ENCODE measurements at places on chromosomes 12 and 14.

- DNase-seq: no peak
Observed at GRCh38 chr12:76219806-76220205, 128.4 kb downstream of the BBS10 start.

GRCh38 chr12:132154341-132154761, 10.1 kb downstream of the NOC4L start:
- DNase-seq: no peak

- DNase-seq: no peak
Observed at GRCh38 chr12:93316623-93316971, 61.1 kb upstream of the NUDT4 start.

- no peak for DNase-seq
Observed at GRCh38 chr14:77238356-77238755, 32.6 kb downstream of the NGB start.

DNA sequence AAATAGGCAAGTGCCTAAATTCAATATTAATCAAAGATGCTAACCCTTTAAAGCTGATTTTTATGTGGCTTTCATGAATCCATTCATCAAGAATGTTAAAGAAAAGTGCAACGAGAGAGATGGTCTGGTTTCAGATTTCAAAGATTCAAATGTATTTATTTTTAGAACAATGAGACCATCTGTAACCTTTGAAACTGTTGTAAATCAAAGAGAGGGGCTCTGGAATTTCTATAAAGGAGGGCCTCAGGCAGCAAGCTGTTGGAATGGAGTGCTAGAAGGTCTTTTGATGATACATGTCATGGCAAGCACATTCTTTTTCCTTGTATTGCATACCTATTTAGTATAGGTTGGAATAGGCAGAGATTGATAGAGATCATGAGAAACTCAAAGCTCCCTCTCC, 433.0 kb downstream of the LRIG3 start:
- DNase-seq: no peak

GRCh38 chr12:14239935-14240872, 125.3 kb upstream of the ATF7IP start:
- DNase-seq: no peak
